ENCODE measurements at places on chromosomes 13 and 19.

DNA sequence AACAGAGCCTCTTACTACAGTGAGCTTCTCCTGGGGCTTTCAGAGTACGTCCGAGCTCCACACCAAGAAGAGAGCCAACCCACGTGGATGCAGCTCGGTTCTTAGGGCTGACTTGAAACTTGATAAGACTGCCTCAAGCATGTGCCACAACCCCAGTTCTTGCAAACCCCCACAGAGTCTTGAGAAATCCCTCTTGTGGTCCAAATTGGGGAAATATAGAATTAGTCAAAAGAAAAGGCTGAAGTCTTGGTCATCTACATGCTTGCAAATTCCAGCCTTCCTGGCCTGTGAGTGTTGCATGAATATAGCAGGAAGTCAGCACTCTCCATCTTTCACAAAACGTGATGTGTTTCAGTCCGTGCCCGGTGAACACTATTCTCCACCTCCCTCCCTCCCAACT is 95.2 kb downstream of the GGACT start:
- no peak for DNase-seq

GRCh38 chr19:18274781-18275356 is 617 bp upstream of the IQCN start:
- peak; percentile 94 for DNase-seq

GRCh38 chr19:1837222-1837565 is 11.1 kb downstream of the REXO1 start:
- DNase-seq: no peak

- DNase-seq: no peak
Observed at GRCh38 chr19:2171349-2172145, 7.8 kb downstream of the DOT1L start.

- no peak for DNase-seq
Observed at GRCh38 chr13:35643625-35644024, 167.1 kb upstream of the MAB21L1 start.

DNA sequence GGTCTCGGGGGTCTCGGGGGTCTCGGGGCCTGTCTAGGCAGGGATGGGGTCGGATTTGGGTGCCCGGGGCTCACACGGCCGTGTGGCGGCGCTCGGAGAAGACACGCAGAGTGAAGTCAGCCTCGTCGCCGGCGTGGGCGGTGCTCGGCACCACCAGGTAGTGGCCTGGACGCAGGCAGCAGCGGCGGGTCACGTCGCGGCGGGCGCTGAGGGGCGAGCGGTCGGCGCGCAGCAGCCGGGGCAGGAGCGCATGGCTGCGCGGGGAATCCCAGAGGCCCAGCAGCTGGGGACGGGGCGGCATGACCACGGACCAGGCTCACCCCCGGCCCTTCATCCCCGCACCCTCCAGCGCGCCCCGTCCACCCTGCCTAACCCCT is 8.2 kb downstream of the CAPN12 start:
- DNase-seq: no peak

- no peak for DNase-seq
Observed at GRCh38 chr19:46704379-46705076, 12.4 kb downstream of the PRKD2 start.

DNA sequence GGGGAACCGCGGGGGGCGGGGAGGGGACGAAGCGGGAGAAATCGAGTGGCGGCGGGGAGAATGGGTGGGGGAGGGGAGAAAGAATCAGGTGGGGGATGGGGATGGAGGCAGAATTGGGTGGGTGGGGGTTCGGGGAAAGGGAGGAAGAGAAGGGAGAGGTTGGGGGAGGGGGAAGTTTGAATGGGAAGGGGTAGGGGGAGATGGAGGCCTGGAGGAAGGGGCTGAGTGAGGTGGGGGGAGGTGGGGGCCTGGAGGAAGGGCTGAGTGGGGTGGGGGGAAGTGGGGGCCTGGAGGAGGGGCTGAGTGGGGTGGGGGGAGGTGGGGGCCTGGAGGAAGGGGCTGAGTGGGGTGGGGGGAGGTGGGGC is 403 bp upstream of the ADAMTS10 start:
- DNase-seq: no peak

DNA sequence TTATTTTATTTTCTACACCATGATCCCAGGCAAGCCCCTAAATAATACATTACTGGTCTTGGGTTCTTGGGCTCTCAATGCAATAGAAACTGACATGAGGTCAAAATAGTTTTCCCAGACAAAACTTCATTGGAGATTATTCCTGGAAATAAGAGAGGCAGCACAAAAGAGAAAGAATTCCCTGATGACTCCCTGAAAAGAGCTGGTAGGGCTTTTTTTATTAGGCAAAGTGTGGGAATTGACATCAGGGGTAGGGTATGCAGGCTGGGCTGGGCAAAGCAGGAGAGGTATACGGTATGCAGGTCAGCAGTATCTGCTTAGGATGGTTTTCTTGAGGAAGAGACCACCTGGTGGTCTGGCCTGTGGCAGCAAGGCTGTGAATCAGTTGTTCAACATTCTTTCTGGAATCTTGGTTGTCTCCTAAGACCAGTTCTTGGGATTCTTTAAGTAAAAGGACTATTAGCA is 9.3 kb upstream of the IGFL3 start:
- DNase-seq: no peak

- no peak for DNase-seq
Observed at GRCh38 chr13:103031332-103031873, 34.8 kb downstream of the SLC10A2 start.

GRCh38 chr13:32001154-32001768 is 30.3 kb upstream of the FRY start:
- DNase-seq: no peak

DNA sequence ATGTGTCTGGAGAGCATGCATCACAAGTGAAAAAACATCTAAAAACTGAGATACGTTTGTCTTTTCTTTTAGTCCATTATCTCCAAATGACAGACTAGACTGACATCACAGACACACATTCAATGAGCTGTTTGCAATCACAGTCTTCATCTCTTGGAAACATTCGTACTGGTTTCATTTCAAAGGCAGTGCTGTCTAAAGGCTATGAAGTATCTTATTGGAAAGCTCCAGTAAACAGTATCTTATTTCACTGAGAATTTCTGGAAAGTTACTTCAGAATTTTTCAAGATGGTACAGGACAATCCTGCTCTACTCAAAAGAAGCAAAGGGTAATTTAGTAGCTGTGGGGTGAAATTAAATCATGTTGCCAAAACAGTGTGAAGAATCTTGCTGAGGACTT is 53.5 kb upstream of the TNFRSF19 start:
- DNase-seq: no peak

- DNase-seq: no peak
Observed at GRCh38 chr13:25819856-25820530, 231.8 kb downstream of the SHISA2 start.

DNA sequence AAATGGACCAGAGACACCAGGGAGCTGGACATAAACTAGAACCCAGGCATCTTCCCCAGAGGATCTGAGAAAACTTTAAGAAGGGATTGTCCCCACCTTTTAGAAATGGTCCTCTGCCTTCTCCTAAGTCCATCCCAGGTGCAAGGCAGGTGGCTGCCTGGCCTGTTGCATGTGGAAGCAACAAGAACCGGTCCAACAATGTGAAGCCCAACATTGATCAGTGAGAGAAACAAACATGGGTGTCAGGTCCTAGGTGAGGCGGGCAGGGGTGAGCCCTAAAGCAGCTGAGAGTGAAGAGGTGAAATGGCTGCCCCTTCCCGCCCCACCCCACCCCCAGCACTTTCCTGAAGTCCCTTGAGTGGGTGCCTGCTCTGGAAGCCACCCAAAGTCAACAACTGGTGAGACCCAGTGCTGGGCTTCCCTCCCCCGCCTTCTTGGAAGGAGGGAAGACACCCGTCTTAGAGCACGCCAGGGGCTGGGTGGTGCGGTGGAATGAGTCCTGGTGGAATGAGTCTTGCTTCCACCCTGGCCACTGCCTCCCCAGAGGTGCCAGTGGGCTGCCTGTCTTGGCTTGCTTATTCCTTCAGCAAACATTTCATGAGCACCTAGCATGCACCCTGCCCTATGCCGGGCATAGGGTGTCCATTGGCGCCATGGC is 1.7 kb downstream of the AP1M1 start:
- no peak for DNase-seq

DNA sequence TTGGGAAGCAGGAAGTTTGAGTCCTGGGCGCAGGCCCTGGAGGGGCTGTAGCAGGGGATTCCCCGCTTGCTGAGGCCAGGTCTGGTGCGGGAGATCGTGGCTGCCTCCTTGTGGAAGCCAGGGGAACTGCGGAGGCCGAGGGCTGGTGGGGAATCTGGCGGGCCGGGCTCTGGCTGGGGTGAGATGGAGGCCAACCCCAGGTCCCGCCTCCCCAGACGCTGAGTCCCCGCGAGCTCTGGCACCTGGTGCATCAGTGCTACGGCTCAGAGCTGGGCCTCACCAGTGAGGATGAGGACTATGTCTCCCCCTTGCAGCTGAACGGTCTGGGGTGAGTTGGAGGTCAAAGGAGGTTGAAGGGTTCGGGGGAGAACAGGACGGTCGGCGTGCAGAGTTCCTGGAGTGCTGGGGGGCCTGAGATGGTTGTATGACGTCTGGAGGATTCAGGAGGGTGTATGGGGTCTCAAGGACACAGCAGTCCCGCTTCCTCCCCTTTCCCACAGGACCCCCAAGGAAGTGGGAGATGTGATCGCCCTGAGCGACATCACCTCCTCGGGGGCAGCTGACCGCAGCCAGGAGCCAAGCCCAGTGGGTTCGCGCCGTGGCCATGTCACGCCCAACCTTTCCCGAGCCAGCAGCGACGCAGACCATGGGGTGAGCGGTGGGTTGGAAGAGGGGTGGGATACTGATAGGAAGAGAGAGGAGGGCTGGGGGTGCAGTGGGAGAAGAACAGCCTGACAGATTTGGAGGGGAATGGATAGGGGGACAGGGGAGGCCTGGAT is 13.1 kb downstream of the GRAMD1A start:
- DNase-seq: peak; percentile 93

DNA sequence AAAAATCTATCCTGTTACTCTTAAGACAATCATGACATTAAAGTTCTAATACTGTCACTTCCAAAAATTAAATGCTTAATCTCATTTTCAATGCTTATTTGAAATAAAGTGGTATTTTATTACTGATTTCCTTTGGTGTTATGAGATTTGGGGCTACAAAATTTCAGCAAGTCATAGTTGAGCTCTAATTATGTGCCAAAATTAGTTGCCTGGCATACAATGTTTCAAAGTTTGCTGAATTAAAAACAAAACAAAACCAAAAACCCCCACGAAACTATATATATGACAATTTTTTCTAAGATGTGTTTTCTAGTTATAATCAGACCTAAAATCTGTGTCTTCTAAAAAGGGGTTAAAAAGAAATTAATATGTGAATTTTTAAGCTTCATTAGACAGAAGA is 62.2 kb downstream of the KCNRG start:
- no peak for DNase-seq

DNA sequence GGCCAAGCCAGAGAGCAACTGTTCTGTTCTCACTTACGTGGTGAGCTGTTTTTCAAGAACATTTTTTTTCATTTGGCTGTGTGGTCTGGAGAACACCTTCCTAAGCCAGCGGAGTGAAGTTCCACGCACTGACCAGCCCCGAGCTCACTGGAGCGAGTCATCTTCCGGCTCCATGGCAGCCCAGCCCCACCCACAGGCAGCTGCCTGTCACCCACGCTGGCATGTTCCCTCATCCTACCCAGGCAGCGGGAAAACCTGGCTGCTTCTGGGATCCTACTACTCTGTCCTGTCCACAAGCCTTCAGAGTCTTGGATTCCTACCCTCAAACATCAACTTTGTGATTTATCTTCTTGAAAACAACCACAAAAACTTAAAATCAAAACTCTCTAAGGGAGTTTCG is 76.2 kb downstream of the GGACT start:
- no peak for DNase-seq

DNA sequence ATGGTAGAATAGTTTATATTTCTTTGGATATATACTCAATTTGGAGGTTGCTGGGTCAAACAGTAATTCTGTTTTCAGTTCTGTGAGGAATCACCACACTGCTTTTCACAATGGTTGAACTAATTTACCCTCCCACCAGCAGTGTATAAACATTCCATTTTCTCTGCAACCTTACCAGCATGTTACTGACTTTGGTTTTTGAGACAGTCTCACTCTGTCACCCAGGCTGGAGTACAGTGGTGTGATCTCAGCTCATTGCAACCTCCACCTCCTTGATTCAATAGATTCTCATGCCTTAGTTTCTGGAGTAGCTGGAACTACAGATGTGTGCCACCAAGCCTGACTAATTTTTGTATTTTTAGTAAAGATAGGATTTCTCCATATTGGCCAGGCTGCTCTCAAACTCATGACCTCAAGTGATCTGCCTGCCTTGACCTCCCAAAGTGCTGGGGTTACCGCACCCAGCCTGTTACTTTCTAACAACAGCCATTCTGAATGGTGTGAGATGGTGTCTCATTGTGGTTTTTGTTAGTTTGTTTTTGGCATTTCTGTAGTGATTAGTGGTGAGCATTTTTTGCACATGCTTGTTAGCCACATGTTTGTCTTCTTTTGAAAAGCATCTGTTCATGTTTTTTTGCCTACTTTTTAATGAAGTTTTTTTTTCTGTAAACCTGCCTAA is 12.5 kb downstream of the ZNF714 start:
- DNase-seq: no peak

DNA sequence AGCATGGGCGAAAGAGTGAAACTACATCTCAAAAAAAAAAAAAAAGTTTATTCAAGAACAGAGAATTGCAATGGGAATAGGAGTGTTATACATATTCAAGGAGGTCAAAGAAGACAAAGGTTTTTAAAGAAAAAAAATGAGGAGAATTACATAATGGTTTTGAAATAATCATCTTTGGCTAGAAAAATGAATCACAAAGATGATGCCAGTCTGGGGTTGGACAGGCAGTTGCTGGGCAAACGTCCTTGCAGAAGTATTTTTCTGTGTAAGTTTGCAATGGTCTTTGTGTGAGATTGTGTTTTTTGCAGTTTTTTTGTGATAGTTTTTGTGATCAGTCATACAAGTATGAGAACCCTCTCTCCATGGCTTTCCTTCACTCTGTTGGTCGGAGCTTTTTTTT is 23.7 kb downstream of the LYPD3 start:
- no peak for DNase-seq

GRCh38 chr19:40407714-40408597 is 5.2 kb downstream of the PRX start:
- DNase-seq: no peak

DNA sequence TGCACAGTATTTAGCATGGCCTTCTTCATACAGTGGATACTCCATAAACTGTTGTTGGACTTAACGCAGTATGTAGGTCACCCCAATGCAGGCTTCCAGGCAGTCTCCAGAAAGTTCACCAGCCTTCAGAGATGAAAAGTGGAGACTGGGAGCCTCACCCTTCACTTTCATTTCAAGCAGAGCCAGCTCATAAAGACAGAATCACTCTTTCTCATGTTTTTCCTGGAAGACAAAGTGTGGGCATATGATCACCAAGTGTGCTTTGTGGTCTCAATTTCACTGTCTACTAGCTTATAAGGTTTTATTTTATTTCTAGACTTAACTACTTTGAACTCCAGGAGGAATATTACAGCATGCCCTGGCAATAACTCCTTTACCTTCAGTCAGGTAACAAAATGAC is 26.3 kb upstream of the TNFSF11 start:
- no peak for DNase-seq

DNA sequence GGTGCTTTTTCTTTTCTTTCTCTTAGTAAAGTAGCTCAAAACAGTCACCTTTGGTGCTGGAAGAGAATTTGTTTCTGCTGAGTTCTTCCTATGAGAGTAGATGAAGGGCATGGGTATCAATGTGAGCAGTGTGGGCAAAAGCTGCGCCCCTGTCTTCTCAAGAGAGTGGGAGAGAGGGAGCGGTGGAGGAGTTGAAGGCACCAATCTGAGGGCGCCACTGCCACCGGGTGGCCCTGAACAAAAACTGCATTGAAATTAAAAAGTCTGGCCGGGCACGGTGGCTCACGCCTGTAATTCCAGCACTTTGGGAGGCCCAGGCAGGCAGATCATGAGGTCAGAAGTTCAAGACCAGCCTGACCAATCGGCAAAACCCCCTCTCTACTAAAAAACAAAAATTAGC is 28.7 kb upstream of the EPHX3 start:
- DNase-seq: no peak

Measured in mesenteric fat pad (tissue), 1 donor.